ENCODE measurements at places on chromosomes 6 and 20.

GRCh38 chr6:101462576-101462975 is 69.1 kb downstream of the GRIK2 start:
- no peak for DNase-seq

DNA sequence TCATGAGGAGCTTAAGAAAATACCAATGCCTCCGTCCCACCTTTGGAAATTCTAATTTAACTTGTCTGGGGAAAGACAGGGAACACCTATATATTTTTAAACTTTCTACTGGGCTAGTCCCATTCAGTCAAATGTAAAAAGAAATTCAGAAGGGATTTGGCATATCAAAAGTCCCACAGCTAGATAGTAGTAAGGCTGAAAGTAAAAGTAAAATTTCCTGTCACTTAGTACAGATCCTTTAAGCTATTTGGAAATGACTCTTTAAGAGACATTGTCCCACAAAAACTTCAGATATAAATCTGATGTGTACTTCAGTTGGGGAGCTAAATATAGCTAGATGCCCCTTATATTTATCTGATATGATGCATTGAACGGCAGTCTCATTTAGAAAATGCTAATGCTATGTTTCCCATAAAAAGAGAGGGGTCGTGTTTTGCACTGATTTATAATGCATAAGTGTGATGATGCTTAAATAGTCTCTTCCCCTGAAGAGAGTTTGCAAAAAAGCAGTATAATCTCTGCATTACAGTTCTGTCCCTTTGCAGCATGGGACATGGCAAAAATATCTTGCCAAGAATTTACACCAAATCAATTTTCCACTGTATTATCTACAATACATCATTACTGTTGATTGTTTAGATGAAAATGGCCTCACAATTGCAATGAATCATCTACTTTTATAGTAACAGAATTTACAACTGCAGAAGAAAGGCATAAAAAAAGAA is 860.8 kb upstream of the MAP3K7 start:
- no peak for DNase-seq

DNA sequence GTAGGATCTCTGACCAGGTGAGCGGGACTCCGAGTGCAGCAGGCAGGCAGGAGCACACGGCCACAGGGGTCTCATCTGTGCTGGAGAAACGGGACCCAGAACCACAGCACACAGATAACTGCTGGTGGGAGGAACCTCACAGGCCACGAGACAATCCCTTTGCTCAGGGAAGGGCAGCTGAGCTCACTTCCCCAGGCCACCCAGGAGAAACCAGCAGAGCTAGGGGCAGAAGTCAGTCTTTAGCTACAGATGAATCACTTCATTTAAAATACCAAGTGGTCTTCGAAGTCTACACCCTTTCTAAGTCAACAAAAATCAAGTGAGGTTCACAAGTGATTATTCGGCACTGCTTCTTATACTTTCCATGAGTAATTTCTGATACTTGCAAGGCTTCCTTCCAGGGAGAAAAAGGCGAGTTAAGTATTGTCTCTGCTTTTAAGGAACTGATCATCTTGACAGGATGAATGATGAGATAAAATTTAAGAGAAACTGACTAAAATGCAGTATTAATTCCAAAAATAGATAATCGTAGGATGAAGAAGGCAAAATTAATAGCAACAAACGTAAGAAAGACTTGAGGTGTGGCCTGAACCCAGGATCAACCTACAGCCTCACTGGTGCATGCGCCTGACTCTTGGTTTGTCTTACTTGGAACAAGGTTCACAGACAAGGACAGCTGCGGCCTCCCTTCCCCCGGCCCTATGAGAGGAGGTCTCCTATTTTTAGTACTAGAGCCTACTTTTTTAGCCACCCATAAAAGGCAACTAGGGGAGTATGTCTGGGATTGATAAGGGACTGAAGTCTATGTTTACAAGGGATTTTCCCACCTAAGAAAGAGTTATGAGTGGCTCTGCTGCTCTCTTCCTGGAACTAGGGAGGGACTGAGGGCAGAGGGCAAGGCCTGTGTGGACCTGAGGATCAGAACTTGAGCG is 233.6 kb downstream of the TTLL2 start:
- no peak for DNase-seq

DNA sequence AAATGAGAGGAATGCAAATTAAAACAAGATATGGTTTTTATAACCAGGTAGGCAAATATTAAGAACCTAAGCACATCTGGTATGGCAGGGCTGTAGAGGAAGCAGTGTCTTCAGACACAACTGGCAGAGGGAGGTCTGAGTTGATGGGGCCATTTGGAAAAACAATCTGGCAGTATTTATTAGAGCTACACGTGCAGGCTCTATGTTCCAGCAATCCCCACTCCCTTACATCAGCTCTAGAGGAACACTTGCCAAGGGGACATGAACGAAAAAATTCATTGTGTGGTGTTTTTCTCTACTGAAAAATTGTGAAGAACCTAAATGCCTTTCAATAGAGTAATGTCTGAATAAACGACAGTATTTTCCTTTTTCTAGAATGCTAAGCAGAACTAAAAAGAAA is 111.6 kb upstream of the EDN1 start:
- no peak for DNase-seq

DNA sequence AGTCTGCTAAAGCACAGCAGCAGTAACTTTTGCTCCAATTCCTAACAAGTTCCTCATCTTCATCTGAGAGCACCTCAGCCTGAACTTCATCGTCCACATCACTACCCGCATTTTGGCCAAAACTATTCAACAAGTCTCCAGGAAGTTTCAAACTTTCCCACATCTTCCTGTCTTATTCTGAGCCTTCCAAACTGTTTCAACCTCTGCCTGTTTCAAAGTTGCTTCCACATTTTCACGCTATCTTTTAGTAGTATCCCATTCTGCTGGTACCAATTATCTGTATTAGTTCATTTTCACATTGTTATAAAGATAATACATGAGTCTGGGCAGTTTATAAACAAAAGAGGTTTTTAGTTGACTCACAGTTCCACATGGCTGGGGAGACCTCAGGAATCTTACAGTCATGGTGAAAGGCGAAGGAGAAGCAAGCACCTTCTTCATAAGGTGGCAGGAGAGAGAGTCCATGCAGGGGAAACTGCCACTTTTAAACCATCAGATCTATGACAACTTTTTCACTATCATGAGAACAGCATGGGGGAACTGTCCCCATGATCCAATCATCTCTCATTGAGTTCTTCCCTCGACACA is 99.4 kb upstream of the GRIK2 start:
- no peak for DNase-seq

DNA sequence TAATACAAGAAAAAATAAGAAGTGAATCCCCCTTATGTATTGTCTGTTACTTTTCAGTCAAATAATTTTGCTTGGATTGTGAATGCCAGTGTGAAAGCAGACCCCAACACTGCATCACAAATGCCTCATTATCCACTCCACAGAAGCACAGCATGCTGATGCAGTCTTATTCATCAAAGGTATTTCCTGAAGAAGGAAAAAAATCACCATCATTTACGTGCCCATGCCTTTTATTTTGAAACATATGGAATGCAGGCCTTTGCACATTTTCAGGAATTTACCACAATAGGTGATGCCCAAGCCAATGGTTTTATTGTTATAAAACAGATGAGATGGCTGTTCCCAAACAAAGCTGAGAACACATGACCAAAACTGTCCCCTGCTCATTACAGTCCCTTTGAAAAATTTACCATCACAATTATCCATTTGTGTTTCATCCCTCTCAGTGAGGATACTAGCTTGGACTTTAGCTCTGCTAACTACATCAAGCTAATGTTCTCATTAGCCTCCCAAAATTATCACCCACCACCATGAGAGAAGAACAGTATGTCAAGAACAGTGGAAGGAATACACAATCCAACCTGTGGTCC is 180.6 kb upstream of the HTR1E start:
- no peak for DNase-seq

DNA sequence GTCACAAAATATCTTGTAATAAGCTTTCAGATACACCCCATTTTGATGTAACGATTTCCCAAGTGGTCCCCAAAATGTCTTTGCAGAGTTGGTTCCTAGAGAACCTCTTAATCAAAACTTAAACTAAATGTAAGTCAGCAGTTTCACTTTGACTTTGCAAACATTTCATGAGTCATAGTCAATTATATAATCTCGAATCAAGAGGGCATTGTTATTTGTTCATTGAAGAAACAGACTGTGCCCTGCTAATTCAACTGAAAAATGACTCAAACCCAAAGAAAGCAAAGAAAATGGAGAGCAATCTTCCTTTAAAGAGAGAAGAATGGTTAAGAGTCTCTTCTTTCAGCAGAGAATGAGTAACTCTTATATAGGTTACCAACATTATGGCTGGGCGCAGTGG is 58.3 kb downstream of the IPCEF1 start:
- DNase-seq = peak; percentile 67

- no peak for DNase-seq
Measured at GRCh38 chr6:161354276-161354840, 80.5 kb upstream of the AGPAT4 start.

DNA sequence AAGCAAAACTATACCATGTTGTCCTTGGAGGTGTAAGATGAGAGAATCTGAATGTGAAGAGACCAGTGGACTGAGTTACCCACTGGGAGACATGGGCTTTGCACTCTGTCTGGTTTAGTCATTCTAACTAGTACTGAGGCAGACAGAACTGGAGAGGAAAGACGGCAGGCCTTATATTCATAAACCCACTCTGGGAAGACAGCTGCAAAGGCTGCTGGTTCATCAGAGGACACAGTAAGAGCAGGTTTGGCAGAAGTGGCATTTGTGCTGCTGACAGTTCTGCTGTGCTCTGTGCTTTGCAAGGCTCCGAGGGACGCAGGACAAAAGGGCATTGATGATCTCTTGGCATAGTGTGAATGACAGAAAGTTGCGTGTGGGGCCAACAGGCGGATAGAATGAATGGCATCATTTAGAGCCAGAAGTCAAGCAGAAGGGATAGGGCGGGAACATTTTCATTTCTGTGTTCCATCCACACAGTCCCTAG is 142.3 kb upstream of the TENT5A start:
- DNase-seq = no peak
